ENCODE measurements at places on chromosomes 3 and 15.

DNA sequence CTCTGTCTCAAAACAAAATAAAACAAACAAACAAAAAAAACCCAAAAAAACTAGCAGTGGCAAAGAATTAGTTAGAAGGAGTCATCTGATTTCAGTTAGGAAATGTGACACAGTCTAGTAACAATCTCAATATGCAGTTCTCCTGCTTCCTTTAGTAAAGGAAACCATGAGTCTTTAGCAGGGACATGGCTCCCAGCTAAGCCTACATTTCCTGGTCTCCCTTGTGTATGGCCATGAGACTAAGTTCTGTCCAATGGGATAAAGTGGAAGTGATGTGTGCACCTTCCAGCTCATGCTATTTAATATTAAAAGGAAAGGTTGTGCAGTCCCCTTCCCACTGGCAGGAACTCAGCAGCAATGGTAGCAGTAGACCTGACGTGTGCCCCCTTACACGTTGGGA lies 74.6 kb downstream of the GREM1 start:
- DNase-seq, result no peak

GRCh38 chr3:44902628-44903027 lies 28.2 kb downstream of the TGM4 start:
- no peak for DNase-seq

DNA sequence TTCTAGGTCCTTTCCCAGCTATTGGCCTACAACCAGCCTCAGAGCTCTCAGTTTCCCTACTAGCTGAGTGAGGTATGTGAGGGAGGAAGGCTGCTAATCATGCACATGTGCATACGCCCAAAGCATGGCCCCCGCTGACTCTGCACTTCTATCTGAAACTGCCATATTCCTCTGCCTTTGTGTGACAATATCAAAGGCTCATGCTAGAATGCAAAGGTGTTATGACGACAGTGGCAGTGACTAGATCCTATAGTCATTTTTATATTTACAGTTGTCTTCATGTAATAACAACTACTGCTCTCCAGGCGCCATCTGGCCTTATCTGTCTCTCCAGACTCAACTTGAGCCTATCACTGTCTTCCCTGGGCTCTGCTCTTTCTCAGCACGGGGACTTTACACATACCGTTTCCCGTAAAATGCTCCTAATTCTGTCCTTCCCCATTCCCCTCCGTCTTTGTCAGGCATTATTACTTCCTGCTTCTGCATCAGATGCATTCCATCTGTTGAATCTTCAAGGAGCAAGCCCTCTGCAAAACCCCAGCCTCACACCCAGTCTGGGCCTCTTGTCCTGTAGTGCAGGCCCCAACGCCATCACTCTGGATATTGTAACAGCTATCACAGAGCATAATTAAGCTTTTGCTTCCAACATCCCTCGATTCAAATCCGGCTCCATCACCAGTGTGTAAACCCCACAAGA lies 102.5 kb downstream of the PDCD6IP start:
- no peak for DNase-seq

DNA sequence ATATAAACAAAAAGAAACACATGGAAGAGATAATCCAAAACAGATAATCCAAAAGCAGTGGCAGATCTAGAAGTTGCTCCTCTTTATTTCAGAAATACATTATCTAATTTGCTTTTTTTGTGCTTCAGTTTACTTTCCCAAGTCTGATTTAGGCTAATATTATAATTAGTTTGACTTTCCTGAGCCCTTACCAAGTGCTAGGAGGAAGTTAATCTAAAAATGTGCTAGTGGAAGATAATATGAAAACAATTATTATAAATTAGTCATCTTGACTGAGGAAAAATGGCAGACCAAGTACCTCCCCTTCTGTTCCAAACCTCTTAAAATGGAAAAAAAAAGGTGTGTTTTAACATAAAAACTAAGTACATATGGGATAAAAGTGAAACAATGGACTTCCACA lies 17.5 kb downstream of the SLC9A9 start:
- DNase-seq, result no peak

GRCh38 chr15:78083687-78084448 lies 6.4 kb upstream of the TBC1D2B start:
- no peak for DNase-seq

DNA sequence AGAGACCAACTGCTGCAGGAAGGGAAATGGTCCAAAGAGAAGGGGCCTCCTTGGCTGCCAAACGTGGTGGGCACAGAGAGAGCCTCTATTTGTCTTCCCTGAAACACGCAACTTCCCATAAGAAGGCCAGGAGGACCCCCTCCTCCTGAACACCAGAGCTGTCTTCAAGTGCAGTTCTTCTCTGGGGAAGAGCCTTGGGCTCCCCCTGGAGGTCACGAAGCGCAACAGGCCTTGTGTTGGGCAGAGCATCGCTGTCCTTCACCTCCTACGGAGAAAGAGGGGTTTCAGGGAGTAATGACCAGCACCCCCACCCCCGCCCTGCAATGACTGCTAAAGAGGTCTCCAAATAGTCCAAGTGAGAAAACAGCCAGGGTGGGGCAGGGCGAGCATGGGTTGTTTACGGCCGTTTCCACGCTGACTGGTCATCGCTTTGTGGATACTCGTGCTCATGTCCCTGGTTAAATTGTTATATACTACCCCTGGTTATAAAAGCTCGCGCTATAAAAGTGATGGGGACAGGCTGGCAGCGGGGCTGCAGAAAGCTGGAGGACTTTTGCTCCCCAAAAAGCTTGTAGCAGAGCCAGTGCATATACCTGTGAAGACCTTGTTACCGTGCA lies 397.5 kb upstream of the ATP10A start:
- DNase-seq, result peak; percentile 18

GRCh38 chr15:57183041-57183440 lies 193.3 kb upstream of the CGNL1 start:
- DNase-seq, result no peak

- DNase-seq, result peak; percentile 9
These were observed 747 bp downstream of the SORD start for GRCh38 chr15:45023659-45024225.

- DNase-seq, result no peak
These were observed 40.9 kb upstream of the RYK start for GRCh38 chr3:134291319-134292254.

DNA sequence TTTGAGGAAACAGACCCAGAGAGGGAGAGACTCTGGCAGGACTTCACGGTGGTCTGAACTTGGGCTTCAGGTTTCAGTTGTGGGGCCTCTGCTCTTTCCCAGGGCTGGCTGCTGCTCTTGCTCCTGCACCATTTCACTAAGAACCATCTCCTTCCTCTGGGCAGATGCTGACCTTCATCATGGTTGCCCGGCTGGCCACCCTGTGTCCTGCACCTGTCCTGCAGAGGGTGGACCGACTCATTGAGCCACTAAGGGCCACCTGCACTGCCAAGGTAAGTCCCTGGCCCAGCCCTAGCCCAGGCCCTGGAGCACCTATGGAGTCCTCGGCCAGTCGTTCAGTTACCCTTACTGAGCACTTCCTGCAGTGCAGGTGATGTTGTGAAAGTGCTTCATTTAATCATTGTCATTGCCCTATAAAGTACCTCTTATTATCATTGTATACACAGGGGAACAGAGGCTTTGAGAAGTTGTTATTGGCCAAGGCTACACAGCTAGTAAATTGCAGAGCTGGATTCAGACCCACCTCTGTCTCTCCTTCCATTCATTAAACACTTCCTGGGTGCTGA lies 10.0 kb downstream of the RPL32 start:
- DNase-seq, result no peak

DNA sequence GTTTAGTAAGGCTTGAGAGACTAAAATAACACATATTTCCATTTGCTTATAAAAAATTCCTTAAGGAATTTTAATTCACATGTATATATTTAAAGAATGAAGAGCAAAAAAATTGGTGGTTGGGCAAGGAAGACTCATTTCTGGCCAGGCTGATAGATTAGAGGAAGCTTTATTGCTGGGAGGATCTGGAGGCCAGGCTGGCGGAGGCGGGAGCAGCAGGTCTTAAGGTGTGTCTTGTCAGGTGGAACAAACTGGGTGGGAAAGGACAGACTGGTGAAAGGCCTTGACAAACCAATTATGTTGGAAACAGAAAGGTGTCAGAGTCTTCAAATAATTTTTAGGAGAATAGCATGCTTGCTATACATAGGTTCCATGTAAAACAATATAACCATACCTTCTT lies 124.7 kb downstream of the EPHA3 start:
- no peak for DNase-seq

DNA sequence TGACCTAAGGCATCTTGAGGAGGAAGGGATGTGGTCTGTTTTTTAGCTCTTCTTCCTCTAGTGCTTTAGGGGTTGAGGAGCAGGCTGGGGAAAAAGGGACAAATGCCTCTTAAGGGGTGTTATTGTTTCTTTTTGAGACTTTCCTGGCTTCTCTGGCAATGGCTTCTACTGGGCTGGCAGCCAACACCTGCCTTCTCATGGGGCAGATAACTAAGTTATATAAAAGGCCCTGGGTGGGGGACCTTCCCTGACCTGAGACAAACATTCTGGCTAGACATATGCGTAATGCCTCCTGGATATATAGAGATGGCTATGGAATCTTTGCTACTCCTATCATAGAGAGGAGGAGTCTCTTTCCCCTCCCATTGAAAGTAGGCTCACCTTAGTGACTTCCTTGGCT lies 179.2 kb upstream of the PROK2 start:
- no peak for DNase-seq

GRCh38 chr3:169931747-169932520 lies 20.6 kb downstream of the SAMD7 start:
- DNase-seq, result no peak

GRCh38 chr3:166663194-166663593 lies 716.9 kb downstream of the ZBBX start:
- DNase-seq, result no peak

DNA sequence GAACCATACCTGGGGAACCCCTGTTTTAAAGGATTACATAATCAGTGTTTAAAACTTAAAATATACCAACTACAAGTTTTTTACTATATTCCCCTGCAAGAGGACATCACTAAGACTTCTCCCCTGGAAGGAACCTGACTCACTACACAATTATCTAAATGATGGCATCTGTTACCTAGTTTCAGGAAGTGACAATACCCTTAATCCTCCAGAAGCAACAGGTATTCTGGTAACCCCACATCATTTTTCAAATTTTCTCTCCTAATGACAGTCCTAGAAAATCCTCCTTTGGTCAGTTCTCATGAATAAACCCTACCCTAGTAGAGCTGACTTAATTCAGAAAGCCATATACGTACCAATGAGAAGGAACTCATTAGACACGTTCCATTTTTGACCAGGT lies 78.4 kb downstream of the RFX7 start:
- no peak for DNase-seq

GRCh38 chr3:71247221-71247957 lies 336.1 kb downstream of the FOXP1 start:
- DNase-seq, result no peak

GRCh38 chr3:26307787-26308186 lies 314.8 kb upstream of the LRRC3B start:
- no peak for DNase-seq

DNA sequence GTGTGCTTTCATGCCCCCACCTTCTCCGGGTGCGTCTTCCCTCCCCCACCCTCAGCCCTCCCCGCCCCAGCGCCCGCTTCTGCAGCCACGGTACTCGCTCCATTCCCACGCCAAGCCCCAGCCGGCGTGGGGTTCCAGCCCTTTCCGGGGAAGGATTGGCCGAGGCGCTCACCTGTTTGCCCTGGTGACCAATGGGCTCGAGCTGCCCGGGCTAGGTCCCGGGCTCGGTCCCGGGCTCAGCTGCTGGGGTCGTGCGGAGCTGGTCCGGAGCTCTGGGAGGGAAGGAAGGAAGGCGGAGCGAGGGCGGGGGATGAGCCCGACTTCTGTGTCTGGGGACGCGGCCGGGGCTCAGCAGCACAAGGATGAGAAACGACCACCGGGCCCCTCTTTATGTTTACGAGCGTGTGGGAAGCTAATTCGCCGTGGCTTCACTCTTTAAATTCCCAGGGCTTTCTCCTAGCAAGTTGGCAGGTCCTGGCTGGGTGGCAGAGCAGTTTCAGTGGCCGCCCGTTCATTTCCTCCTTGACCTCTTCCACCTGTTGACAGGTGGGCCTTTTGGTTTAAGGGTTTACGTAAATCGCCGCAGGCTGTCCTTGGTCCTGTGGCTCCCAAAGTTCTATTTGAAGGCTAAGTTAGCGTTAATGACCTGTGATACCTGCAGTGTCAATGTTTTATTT lies at the start of gene IGSF10:
IGSF10 (minus strand) TSS at position 288 of the 677 bp plus-strand sequence. CDS start 2,352 bp downstream, outside the sequence.
- DNase-seq, result peak; percentile 22

DNA sequence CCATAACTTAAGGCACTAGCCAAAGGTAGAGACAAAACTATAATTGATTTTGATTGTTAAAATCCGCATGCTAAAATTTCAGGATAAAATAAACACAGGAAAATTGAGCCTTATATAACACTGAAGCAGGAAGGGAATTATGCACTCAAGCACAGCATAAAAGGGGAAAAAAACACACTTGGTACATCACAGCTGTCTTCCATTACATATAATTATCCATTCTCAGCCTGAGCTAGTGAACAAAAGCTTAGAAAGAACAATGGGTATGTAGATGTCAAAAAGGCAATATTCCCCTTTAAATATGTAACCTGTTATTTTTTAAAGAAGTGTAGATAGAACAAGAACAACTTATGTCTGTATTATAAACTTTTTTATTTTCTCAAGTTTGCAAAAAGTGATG lies 899.2 kb downstream of the ROBO1 start:
- DNase-seq, result no peak

- peak; percentile 51 for DNase-seq
These were observed 497.0 kb upstream of the CCDC54 start for GRCh38 chr3:106880206-106880605.

DNA sequence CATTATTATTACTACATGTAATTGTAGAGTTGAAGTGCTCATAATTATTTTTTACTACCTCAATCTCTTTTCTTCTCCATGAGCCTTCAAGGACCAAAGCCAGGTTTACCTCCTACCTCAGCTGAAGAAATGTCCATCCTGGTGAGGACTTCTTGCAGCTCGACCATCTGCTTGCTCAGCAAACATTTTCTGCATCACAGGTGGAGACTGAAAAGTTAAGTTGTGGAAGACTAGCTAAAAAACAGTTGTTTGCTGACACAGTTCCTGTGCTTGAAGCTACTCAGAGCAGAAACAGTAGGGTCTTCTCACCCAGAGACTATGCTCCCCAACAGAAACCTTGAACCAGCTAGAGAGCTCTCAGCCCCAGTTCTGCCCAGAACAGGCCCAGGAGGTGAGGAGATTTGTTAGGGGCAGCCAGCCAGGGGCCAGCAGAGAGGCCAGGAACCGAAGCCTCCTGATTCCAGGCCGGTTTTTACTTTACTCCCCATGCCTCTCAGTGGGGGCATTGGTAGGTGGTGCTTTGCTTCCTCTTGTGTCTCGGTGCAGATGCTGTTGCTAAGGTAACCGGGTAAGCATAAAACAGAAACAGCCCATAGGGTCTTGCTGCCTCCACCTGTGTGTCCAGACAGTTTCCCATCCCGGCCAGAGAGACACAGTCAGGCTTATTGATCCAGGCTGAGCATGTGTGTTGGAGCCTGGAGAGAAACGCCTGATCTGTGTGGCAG lies 54.9 kb downstream of the CCNL1 start:
- no peak for DNase-seq

Measured in DND-41 (cell line).